ENCODE measurements at places on chromosomes 3 and 15.

- DNase-seq: no peak
Measured at GRCh38 chr15:48481802-48482201, 150.6 kb downstream of the DUT start.

- DNase-seq: no peak
Measured at GRCh38 chr3:156751461-156752025, 74.6 kb upstream of the LEKR1 start.

GRCh38 chr15:96333131-96334016, 2.9 kb downstream of the NR2F2 start:
- no peak for DNase-seq

DNA sequence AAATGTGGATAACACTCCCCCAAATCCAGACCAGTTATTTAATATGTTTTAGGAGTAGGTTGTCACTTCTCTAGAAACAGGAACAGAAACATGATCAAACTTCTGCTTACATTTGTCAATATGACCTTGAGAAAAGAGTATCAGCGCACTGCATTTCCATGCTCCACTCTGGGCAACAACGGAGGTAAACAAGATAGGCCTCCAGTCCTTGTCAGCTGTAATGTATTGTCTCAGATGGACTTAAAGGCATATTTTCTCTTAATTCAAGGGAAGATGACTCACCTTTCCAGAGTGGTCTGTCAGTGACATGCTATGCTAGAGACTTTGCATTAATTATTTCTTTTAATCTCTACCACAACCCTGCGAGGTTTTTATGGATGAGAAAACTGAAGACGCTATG, 51.6 kb upstream of the TCF12 start:
- DNase-seq: no peak

GRCh38 chr3:161305095-161305991, 66.0 kb downstream of the SPTSSB start:
- no peak for DNase-seq

GRCh38 chr3:16647668-16648067, 42.4 kb upstream of the DAZL start:
- DNase-seq: no peak

GRCh38 chr3:86867982-86868381, 123.0 kb downstream of the VGLL3 start:
- no peak for DNase-seq

DNA sequence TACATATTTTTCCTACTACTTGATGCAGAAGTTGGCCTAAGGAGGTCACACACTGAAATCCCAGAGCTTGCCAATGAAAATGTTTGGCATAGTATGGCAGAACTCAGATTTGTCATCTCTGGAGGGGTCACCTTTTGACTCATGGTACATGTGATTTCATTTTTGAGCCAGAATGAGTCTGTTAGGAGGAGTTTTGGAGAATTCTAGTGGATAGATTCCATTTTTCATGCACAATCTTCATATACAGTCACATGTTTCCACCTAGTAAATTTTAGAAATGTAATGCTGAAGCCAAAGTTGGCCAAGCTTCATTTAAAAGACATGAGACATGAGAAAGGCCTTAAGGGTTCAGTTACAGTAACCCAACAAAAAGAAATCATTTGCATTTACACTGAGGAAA, 97.8 kb upstream of the IGSF10 start:
- DNase-seq: no peak

DNA sequence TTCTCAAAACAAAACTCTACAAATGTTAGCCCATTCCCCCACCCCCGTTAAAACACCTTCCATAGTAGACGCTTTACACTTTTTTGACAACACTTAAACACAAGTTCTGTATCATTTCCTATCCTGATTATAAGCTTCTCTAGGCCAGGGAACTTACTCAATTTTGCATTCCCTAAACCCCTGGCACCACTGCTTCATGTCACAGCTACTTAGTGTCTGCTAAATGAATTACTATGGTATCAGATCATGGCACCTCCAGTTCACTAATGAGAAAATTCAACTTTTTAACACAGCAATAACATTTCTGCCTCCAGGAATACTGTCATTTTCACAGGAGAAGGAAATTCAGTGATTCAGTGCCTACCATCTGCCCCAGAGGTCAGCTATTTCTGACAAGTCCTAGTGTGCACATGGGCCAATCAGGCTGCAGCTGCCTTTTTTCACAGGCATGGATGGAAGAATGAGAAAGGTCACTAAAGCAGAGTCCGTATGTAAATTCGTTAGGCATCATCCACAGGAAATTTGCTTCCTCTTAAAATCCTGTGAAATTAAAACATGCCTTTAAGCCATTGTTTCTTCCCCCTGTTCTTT, 18.5 kb downstream of the SFMBT1 start:
- no peak for DNase-seq

GRCh38 chr3:98331329-98331728, 22.3 kb upstream of the OR5K4 start:
- no peak for DNase-seq

DNA sequence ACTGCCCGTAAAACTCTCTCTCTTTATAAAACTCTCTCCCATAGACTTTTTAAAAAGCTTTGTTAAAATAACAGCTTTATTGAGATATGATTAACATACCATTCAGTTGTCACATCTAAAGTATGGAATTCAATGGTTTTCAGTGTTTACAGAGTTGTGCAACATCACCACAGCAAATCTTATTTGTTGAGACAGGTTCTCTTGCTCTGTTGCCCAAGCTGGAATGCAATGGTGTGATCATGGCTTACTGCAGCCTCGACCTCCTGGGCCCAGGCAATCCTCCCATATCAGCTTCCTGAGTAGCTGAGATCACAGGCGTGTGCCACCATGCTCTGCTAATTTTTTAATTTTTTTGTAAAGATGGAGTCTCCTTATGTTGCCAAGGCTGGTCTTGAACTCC, 35.9 kb upstream of the TRAK1 start:
- DNase-seq: no peak

GRCh38 chr3:3798631-3799113, 559 bp upstream of the LRRN1 start:
- no peak for DNase-seq

DNA sequence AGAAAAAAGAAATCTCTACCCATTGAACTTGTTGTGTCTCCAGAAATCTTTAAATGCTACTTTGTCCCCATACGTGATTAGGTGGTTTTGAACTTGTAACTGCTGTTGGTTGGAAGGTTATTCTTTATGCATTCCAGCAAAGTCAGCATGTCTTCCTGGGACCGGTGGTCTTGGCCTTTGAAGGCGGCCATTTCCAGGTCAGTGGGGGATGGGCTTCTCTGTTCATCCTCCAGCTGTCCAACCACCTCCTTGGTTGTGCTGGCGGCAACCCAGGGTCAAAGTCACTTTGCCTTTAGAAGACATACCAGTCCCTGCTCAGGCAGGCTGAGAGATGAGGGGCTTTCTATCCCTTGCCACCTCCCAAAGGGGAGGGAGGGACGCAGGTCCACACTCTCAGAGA, 37.9 kb upstream of the ARL8B start:
- no peak for DNase-seq

DNA sequence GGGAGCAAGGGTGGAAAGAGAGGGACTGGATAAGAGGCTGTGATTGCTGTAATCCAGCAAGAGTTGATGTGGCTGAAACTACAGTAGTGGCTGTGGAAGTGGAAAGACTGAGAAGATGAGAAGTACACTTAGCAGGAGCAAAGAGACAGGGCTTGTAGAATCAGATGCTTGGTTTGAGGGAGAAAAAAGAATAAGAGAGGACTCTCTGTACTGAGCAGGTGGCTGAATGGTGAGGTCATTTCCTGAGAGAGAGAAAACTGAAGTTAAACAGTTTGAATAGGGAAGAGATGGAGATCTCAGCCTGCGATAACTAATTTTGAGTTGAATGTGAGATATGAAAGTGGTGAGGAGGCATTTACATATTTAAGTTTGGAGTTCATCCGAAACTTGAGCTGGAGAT, 95.8 kb upstream of the SLC25A36 start:
- no peak for DNase-seq

- DNase-seq: no peak
Measured at GRCh38 chr3:186138272-186138981, 29.5 kb upstream of the ETV5 start.

GRCh38 chr15:59194639-59195325, 11.9 kb upstream of the LDHAL6B start:
- DNase-seq: no peak

- no peak for DNase-seq
Measured at GRCh38 chr15:76976572-76977270, 18.2 kb upstream of the PSTPIP1 start.

DNA sequence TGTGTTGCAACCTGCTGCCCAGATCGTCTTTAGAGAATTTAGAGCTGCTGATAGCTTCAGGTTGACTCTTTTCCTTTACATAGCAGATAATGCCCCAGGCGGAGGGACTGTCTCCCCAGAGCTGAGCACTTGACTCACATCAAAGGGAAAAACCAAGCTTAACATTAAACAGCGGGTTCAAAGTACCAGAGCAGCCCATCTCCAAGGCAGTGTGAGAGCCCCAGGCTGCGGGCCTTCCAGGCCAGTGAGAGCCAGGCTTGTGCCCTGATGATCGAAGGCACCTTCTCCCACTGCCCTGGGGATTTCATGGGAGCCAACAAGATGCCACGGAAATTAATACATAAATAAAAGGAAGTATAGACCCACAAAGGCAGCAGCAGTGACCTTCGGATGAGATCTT, 275.6 kb downstream of the XXYLT1 start:
- DNase-seq: no peak

DNA sequence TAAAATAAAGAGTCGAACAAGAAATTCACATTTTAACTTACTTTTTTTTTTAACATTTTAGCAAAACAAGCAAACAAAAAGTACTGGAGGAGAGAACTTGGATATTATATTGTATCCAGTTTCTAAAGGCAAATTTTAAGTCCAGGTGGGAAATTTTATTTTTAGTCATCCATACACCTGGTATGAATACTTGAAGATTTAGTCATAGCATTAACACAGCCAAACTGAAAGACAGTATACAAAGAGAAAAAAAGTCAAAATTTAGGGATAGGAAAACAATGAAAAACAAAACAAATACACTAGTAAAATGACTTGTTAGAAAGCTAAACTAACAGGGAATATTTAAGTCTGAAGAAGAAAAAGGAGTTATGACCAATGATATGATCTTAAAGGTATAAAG, 69.1 kb downstream of the PROS1 start:
- DNase-seq: no peak

GRCh38 chr3:65265511-65265910, 577.7 kb upstream of the ADAMTS9 start:
- DNase-seq: no peak

DNA sequence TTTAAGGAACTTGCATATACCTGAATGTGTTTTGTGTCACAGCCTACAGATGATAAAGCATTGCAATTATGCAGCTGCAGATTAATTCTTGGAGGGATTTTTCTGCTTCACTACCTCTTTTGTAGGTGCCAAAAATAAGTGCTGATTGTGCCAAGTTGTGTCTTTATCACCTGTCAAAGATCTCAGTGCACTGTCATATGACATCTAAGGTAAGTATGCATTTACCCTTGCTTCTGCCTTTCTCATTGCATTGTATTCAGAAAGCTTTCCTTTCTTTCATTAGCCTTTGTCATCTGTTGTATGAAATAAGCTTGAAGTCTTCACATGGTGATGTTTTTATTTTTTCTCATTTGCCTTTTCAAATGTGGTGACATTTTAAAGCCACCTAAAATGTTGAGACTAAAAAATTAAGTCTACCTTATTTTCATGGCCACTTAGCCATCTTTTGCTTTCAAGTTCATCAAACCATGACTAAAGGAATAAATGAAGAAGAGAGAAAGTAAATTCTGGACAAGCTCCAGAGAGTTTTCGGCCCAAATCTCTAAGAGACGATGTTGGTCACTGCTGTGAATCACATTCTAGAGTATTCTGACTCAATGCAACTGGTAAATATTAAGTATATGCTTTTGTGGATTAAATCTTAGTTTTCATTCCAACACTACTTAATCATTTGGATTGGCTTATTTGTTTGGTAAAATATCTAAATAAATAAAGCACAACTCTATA, 381.8 kb upstream of the EPHA3 start:
- DNase-seq: no peak

DNA sequence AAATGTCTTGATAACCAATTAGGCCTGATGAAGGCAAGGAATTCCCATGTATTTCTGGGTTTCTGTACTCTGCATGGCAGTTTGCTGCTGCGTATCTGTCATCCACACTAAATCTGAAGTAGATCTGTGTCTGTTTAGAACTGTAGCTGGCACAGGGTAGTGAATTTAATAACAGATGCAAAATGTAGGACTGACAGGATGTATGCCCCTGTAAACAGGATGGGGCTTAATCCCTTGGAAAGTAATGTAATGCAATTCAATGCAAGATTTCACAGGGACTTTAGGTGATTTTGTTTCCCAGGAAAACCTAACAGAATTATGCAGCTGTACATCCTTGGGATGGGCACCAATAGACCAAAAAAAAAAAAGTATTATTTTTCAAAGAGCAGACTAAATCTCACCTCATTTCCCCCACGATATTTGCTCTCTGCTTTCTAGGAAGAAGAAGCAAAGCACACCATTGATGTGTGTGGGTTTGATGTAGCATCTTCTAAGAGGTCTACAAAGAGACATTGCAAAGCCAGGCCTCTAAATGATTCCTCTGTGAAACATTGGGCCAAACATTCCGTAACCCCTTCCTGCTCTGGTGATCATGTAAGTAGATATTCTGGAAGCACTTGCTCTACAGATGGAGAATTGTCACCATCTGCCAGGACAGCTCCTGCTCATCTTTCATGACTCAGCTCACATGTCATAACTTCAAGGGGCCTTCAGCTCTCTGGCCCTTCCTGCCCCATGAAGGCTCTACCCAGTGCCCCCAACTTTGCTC, 464.3 kb upstream of the RGMA start:
- no peak for DNase-seq

- no peak for DNase-seq
Measured at GRCh38 chr15:88708655-88709054, 69.8 kb downstream of the ISG20 start.

DNA sequence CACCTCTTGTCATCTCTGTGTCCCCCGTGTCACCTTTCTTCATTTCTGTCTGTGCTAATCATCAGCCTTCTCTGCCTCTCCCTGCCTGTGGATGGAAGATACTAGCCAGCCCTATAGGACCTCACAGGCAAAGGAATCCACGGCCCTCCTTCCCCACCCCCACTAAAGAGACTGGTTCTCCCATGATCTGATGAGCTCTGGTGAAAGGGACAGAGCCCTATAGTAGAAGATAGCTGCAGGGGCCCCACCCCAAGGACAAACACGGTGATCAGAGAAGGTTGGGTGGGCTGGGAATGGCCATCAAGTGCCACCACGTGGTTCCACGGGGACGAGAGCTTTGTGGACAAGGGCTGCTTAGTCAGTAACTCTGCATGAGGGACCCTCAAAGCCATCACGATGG, 27.8 kb upstream of the RASA2 start:
- no peak for DNase-seq

Measured in effector CD4-positive, alpha-beta T cell (primary cell).